ENCODE measurements at places on chromosomes 3 and 15.

DNA sequence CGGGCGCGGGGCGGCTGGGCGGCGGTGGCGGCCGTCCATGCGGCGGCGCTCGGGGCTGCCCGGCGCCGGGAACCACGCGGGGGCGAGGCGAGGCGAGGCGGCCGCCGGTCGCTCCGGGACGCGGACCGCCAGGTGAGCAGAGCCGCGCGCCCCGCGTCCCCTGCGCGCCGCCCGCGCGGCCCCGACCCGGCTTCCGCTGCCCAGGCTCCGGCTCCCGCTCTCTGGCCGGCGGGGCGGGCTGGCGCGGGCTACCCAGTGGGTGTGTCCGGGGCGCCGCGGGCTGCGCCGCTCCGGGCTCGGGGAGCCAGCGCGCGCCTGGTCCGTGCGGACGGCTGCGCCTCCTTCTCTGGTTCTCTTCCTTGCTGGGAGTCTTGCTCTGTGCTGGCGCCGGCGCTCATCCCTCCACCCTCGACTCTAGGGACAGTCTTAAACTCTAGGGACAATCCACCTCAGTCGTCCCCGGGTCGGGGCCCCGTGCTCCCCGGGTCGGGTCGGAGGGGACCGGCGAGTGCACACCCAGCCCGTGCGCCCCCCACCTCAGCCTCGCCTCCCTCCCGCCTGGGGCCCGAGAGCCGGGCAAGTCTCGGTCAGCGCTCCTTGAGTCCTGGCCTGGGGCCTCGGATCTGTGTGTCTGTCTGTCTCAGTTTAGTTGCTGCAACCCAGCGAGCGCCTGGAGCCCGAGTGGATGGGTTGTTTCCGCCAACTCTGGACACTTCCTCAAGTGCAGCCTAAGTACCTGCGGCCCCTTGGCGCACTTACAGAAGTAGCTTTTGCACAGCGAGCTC, 488 bp downstream of the THSD4 start:
- DNase-seq = peak; percentile 82

GRCh38 chr15:82292271-82292670, 29.7 kb downstream of the SAXO2 start:
- DNase-seq = no peak

DNA sequence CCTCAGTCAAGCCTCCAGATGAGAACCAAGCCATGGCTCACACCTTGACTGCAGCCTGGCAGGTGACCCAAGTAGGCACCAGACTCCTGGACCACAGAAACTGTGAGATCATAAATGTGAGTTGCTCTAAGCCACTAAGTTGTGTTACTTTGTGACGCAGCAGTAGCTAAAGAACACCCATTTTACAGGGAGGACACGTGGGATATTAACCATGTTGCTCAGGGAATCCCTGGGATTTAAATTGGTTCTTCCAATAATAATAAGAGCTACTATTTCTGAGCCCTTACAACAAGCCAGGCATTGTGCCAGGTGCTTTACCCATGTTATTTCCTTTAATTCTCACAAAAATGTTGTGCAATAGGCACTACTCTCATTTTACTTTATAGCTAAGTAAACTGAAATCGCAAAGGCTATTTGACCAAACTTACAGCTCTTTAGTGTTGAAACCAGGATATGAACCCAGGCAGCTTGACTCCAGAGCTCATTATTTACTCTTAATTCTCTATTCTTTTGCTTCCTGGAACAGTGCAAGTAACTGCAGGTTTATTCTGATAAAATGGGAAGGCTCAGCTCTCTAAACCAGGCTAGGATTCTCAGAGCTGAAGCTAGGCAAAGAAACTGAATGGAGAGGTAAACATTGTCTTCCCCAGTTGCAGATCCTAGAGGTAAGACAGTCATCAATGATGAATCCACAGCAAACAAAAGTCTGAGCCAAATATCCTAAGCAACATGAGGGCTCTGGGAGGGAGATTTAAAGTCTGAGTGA, 294.4 kb downstream of the KBTBD8 start:
- no peak for DNase-seq

DNA sequence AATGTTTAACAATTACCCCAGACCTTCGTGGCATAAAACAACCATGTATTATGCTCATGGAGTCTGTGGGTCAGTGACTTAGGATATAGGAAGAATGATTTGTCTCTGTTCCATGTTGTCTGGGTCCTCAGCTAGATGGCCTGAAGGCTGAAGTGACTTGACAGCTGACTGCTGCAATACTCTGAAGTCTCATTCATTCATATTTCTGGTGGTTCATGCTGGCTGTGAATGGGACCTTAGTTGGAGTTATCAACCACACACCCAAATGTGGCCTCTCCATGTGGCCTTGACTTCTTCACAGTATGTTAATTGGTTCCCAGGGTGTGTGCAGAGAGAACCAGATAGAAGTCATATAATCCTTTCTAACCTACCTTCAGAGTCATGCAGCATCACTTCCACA, 145.1 kb upstream of the BFSP2 start:
- no peak for DNase-seq

DNA sequence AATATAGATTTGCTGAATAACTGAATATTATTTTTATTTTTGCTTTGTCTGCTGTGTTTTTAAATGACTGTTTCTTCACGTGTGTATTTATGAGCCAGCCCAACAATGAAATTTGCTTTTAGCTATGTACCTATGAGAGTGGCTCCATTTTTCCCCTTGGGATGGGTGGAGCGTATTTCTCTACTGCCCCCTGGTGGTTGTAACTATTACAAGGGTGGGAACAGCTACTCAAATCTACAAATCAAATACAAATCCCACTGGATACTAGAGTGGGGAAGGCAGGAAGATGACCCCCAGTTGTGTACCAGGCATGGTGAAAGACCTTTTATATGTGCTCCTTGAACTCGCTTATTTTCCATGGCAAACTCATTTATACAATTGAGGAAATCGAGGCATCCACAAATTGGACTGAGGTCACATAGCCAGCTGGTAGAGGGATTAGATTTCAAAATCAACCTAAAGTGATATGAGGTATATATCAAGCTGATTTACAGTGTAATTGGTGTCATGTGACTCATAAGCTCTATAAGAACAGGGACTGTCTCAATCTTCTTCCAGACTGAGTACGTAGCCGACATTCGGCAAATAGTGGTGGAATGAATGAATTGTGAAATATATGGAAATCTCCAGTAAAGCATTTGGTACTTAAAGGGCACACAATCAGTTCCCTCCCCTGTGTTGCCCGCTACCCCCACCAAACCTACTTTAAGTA, 69.5 kb upstream of the VEPH1 start:
- DNase-seq = peak; percentile 76

GRCh38 chr3:146503461-146504202, 34.3 kb upstream of the PLSCR2 start:
- no peak for DNase-seq

DNA sequence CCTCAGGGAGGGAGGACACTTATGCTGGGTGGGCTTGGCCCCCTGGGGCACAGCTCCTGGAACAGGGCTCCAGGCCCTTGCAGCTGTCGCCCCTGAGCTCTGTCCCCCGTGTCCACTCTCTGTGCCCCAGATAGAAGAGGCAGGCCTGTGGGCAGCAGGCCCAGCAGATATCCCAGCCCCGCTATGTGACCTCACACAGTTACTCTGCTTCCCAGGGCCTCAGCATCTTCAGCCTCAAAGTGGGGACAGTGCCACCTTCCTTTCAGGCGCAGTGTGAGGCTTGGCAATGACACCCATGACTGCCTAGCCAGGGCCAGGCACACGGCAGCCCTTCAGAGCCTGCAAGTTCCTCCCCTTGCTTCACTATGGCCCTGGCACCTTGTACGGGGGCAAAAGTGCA, 98.4 kb downstream of the IQSEC1 start:
- no peak for DNase-seq

DNA sequence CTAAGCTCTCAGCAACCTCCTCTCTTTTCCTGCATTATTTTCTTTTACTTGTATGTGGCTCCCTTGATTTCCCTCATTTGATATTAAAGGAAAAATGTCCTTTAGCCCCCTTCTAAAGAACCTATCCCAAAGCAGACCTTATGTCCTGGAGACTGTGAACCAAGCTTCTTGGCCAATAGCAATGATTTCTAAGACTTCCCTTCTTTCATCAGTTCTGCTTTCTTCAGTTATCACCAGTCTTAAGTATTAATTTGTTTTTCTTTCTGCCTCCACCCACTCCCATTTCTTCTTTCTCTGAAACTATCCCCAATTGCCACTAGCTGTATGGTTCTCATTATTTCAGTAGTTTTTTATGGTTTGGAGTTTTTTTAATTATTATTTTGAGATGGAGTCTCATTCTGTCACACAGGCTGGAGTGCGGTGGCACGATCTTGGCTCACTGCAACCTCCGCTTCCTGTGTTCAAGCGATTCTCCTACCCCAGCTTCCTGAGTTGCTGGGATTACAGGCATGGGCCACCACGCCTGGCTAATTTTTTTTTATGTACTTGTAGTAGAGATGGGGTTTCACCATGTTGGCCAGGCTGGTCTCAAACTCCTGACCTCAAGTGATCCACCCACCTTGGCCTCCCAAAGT, 12.1 kb downstream of the TMOD3 start:
- no peak for DNase-seq

- peak; percentile 26 for DNase-seq
Observed at GRCh38 chr3:10299679-10300078, 6.9 kb upstream of the GHRL start.

- DNase-seq = peak; percentile 91
Observed at GRCh38 chr15:57541805-57542504, 49.7 kb upstream of the MYZAP start.

GRCh38 chr3:143037867-143038266, 36.5 kb downstream of the U2SURP start:
- no peak for DNase-seq

GRCh38 chr3:44058868-44059203, 182.8 kb upstream of the TOPAZ1 start:
- DNase-seq = no peak

- DNase-seq = no peak
Observed at GRCh38 chr3:178055939-178056338, 480.3 kb upstream of the KCNMB2 start.

GRCh38 chr3:49296781-49297411, 19.9 kb upstream of the C3orf62 start:
- no peak for DNase-seq

DNA sequence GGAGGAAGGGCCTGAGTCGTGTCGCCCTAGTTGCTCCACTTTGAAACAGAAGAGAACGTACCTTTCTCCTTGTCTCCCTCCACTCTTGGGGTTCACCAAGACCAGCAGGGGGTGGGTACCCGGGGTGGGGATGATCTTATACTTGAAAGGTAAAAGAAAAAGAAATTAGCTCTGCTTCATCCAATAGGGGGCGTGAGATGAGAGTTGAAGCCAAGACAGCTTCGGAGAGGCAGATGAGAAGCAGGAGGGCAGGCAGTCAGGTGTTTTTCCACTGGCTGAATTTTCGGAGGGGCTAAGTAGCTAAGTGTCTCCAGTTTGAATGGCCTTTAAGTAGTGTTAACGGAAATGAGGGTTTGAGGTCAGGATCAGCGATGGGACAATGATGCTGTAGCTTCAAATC, 100.4 kb downstream of the DGKG start:
- peak; percentile 76 for DNase-seq

GRCh38 chr3:48057521-48057920, 41.3 kb upstream of the MAP4 start:
- no peak for DNase-seq

DNA sequence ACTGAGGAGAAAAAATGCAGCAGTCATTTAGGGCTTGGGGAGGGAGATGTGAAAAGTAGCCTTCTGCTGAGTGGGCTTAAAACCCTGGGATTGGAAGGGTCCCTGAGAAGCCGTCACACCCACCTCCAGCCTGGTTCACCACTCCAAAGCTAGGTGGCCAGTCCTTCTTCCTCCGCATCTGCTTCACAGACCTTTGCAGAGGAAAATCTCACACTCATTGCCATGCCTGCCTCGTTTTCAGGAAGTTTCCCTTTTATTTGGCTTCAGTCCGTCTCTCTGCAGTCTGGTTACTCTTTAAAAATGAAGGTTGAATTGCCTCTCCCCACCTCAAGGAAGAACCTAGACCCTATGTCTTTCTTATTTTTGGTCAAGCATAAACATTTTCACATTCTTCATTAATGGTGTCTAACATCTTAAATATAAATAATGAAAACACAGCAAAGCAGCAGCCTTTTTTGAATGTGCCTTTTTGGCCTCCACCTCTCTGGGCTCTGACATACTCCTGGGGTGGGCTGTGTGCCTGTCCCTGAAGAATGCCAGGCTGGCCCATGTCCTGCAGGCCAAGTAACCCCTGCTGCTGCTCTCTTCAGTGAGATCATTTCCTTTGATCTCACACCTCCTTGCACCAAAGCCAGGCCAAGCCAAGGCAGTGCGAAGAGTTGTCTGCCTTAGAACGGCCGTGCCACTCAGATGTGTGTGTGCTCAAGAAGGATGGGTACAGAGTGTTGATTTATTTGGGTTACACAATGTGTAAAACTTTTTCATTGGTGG, 11.0 kb downstream of the MRAS start:
- DNase-seq = no peak

- DNase-seq = no peak
Observed at GRCh38 chr3:158846803-158847451, 45.1 kb downstream of the MFSD1 start.

DNA sequence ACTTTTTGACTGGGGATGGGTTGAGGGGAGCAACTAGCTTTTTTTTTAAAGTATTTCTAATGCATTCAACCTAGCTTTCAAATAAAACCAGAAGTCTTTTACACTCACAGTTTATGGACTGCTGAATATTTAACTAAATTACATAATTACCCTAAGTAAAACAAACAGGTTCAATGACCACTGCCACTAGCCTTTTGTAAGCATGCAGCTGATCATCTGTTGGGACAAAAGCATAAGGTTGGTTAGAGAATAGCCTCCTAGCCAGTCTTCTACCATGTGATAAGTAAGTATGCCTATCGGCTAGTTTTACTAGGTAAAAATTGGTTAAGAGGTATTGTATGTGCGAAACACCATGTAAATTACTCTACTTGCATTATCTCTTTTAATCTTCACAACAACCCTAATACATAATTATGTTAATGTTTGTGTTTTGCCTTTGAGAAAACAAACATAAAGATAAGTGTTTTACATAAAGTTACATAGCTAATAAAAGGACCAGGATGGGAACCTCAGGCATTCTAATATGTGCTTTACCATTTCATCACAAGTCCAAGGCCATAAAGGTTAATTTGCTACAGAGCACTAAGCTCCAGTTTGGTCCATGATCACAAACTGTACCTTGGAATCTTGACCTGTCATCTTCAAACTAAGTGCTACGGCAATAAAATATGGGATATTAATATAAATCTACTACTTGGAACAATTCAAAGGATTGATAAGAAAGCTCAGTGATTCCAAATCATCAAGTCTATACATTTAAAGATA, 13.2 kb downstream of the PFN2 start:
- DNase-seq = no peak

DNA sequence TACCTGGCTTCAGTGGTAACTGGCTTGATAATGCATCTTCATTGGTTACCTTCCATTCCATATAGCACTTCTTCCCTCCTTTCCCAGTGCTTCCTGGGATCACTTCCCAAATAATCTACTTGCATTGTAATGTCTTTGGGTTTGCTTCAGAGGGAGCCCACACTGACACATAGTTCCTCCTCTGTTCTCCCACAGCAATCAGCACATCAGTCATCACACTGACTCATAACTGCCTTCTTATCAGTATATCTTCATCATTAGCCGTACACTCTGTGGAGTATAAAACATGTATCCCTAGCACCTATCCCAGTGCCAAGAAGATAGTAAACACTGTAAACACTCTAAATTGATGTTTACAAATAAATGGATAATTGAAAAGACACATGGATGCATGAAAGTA, 91.4 kb upstream of the SCN10A start:
- no peak for DNase-seq

Measured in endodermal cell (in vitro differentiated cells).